ENCODE measurements at places on chromosomes 16 and 17.
A peak's percentile ranks its signal among the peaks of the same experiment; 100 is the strongest.

- no peak for DNase-seq
Observed at GRCh38 chr16:30623536-30624283, 13.5 kb upstream of the ZNF689 start.

DNA sequence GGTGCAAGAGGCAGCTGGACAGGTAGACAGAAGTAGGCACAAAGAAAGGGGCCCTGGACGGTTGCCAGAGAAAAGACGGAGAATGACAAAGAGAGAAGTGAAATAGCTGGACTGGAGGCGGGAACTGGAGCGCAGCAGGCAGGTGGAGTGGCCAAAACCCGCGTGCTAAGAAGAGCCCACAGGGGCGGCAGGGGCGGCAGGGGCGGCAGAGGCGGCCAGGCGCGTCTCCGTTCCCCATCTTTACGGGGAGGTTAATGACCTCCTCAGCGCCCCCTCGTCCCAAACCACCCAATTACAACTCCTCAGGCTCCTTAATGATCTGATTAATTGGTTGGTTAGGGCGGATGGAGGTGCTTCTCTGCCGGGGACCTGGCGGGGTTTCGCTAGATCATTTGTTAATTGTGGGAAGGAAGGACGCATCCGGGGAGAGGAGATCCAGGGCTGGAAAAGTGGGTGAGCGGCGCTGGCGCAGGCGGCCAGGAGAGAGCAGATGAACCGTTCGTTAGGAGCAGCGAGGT lies 15.4 kb upstream of the HOXB9 start:
- DNase-seq, result no peak

- DNase-seq, result no peak
Observed at GRCh38 chr17:43722870-43723665, 35.5 kb downstream of the SOST start.

DNA sequence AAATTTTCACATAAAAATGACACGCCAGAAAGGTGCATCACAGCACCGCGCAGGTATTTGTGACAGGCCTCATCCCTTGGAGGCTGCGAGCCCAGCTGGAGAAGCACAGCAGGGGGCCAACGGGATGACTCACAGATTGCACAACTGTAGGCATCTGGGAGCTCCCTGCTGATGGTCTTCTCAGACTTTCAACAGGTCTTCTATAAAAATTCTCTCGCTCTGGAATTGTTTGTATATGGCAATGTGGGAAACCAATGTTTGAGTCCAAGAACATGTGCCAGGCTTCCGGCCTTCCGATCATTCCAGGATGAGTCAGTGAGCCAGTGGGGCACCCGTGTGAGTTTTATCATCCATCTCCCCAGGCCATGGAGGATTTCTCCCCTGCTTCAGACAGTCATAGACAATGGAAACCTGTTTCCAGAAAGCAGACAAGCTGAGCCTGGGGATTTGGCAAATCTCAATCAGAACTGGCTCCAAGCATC lies 24.1 kb upstream of the ADORA2B start:
- DNase-seq, result peak; percentile 98

- no peak for DNase-seq
Observed at GRCh38 chr17:42107597-42108576, 4.6 kb downstream of the DHX58 start.

DNA sequence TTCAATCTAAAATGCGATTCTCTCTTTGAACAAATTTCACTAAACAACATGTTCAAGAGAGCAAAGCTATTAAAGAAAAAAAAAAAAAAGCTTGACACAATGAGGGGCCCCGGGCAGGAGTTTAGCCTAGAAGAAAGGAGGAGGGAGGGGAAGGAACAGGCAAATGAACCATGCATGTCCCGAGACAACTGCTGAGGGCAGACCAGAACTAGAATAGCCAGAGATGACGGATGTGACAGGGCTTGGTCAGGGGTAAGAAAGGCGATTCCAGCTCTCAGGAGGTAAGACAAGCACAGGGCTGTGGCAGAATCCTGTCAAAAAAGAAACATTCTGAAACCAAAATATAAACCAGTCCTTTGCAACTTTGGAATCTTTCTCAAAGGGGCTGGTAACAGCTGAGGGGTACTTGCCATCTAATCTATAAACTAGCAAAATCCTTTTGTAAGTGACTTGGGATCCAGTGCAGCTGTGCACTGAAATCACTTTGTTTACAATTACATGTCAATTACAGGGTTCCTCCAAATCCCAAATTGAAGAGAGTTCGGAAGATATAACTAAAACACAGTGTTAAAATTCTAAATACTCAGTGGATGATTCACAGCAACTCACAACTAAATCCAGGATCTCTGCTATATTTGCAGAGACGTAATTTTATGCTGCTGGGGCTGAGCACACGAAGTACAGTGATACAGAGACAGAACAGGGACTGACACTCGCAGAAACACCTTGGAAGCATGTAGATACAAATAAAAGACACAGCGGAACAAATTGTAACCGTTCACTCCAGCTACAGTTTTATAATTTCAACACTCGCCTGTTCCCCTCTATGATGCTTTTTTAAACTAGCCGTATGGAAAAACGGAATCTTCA lies 567.4 kb upstream of the ZFHX3 start:
- no peak for DNase-seq

DNA sequence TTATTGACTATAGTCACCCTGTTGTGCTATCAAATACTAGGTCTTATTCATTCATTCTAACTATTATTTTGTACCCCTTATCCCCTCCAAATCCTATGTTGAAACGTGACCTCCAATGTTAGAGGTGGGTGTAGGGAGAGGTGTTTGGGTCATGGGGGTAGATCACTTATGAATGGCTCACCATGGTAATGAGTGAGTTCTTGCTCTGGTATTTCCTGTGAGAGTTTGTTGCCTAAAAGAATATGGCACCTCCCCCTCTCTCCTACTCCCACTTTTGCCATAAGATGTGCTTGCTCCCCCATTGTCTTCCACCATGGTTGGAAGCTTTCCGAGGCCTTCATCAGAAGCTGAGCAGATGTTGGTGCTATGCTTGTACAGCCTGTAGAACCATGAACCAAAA lies 59.3 kb upstream of the BRD7 start:
- no peak for DNase-seq

DNA sequence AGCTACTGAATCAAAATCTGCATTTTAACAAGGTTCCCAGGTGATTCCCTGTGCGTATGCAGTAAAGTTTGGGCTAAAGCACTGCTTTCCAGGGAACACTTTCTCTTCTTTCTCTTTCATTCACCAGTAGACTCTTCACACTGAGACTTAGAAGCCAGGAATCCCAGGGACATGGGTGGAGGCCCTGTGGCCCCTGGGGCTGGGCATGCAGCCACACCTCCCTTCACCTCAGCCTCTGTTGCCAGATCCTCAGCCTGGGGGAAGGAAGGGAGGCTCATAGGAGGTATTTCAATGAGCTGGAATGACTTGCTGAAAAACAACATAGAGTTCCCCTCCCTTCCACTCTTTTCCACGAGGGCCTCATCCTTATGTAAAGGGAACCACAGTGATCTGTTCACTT lies 1.2 kb downstream of the G6PC3 start:
- DNase-seq, result no peak

DNA sequence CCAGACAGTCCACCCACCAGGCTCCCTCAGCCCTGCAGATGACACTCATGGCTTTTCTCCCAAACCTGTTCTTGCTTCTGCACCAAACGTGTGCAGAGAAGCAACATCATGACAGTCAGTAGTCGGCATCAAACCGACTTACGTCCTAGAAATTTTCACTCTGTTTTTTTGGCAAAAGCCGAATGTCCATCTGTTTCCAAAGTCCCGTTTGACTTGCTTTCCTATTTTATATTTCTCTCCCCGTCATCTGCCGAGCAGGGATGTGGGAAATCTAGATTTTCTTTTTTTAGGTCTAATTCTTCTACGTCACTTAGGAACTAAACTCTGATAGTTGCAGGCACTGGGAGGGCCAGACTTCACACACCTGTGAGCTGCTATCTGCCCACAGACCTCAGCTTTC lies 104.9 kb downstream of the RMI2 start:
- DNase-seq, result no peak

DNA sequence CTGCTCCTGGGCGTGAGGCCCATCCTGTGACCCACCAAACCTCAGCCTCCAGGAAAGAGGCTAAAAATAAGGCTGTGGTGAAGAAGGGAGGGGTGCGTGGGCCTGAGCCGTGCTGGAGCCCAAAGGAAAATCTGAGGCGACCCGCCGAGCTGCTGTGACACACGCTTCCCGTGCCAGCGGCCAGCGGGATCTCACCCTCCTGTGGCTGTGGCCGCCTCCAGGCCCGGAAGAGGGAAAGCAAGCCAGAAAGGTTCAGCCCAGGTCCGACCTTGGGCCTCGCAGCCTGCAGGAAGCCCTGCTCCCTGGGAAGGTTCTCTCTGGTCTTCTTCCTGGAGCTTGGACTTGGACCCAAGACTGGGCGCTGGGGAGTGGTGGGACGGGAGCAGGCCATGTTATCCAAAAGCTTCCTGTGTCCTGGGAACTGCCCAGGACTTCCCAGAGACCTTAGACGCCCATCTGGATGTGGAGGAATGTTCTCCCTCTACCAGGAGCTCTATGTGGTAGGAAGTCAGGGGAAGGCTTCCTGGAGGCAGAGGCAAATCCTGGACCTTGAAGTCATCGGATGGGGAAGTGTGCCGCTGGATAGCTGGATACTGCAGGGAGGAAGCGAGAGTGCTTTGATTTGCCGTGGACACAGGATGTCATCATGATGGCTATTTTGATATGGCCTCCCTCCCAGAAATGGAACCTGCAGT lies 11.4 kb downstream of the SPNS2 start:
- DNase-seq, result no peak

GRCh38 chr17:69516911-69517310 lies 102.4 kb downstream of the MAP2K6 start:
- DNase-seq, result no peak

- no peak for DNase-seq
Observed at GRCh38 chr17:77105706-77106105, 35.1 kb upstream of the SEC14L1 start.

- DNase-seq, result no peak
Observed at GRCh38 chr16:85462714-85463611, 150.2 kb upstream of the GSE1 start.

DNA sequence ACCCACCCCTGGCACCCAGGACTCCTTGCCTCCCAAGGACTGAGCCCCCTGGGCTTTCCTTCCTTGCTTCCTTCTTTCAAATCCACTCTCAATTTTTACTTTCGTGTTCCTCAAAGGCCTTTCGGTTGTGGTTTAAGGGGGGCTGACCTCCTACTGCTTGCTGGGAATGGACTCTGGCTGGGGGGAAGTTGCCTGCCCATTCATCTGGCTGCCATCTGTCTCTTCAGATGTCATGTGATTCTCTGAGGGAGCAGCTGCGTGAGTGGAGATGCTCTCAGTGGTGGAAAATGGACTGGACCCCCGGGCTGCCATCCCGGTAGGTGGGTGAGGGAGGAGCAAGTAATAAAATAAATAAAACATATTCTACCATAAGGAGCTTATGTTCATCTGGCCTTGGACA lies 93.8 kb upstream of the RPRML start:
- no peak for DNase-seq

- no peak for DNase-seq
Observed at GRCh38 chr17:41667280-41668041, 21.2 kb upstream of the EIF1 start.

DNA sequence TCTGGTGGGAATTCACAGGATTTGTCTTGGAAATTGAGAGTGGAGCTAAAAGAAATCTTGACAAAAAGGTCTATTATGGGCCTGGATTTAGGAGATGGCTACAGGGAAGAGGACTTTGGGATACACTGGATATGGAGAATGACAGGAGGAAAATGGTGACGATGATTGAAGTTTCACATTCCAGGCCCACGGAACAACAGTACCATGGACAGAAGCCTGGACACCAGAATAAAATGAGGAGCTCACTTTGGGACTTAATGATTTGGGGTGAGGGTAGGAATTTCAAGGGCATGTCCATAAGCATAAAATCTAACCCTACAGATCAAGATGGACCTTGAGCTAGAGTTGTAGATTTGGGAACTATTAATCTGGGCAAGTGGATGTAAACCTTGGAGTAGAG lies 47.8 kb upstream of the DNAH9 start:
- no peak for DNase-seq

GRCh38 chr16:89670496-89671431 lies 13.1 kb downstream of the SPATA33 start:
- no peak for DNase-seq

- DNase-seq, result no peak
Observed at GRCh38 chr17:57997085-57997809, 9.2 kb upstream of the VEZF1 start.

GRCh38 chr17:69300222-69300621 lies 26.7 kb downstream of the ABCA5 start:
- DNase-seq, result no peak

GRCh38 chr16:77812856-77813500 lies 24.6 kb downstream of the VAT1L start:
- DNase-seq, result no peak

- no peak for DNase-seq
Observed at GRCh38 chr16:80377096-80377956, 163.5 kb upstream of the DYNLRB2 start.

DNA sequence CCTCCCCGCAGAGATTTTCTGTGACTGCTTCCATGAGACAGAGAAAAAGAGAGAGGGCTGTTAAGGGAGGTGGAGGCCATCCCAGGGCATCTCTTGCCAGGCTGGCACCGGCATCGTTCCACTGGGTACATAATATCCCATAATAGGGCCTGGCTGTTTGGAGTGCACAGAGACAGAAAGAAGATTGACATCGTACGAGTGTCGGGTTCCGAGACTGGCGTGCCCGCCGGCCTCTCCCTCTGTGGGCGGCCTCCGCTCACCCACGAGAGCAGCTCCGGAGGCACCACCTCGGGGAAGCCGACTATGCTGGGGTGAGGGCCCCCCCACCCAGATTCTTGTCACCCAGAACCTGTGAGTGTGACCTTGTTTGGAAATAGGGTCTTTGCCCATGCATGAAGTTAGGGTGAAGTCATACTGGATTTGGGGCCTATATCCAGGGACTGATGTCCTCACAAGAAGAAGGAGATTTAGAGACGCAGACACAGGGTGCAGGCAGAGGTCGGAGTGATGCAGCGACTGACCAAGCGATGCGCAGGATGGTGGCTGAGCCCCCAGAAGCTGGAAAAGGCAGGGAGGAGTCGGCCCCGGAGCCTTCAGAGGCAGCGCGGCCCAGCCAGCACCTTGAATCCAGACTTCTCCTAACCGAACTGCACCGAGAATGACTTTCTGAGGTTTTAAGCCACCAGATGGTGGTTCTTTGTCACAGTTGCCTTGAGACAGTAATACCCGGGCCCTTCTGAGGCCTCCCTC lies 101.8 kb upstream of the CIBAR2 start:
- no peak for DNase-seq

GRCh38 chr16:56911771-56912571 lies 20.0 kb upstream of the HERPUD1 start:
- peak; percentile 33 for DNase-seq

- DNase-seq, result no peak
Observed at GRCh38 chr17:38442548-38442947, 14.3 kb downstream of the ARHGAP23 start.
